ENCODE measurements at places on chromosomes 7 and 10.

GRCh38 chr7:18684916-18685315 lies 189.4 kb downstream of the HDAC9 start:
- no peak for DNase-seq

- peak; percentile 57 for DNase-seq
Observed at GRCh38 chr10:97025613-97026242, 160.0 kb downstream of the SLIT1 start.

GRCh38 chr7:158782761-158783401 lies 46.4 kb downstream of the ESYT2 start:
- DNase-seq, result peak; percentile 27

- no peak for DNase-seq
Observed at GRCh38 chr7:4876586-4876985, 6.9 kb downstream of the RADIL start.

GRCh38 chr10:10642751-10643150 lies 374.9 kb upstream of the CELF2 start:
- no peak for DNase-seq
